Stimulated activated CD4-positive, alpha-beta T cell treated with anti-CD3 and anti-CD28 coated beads, Interleukin-12 subunit alpha, Interleukin-12 subunit beta, amount 100 ng/mL, for 4 hours (primary cell): ENCODE measurements at places on chromosomes 2 and 18.

- DNase-seq, result no peak
These were observed 94.4 kb upstream of the SIX2 start for GRCh38 chr2:45103351-45104345.

DNA sequence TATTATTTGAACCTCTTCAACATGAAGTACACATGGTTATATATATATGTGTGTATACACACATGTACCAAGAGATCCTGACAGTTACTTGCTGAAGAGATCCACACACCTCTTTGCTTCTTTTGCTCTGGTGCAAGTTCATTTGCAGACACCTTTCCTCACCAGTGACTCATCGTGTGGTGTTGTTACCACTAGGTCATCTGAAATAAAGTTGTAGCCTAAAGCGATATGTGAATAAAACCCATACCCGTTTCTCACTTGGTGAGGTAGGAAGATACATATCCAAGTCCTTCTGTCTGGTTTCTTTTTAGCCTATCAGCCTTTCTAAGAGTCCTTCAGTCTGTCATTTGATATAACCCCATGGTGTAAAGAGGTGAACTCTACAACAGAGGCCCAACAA lies 379.4 kb upstream of the RAB12 start:
- no peak for DNase-seq

GRCh38 chr18:7514796-7515440 lies 52.2 kb upstream of the PTPRM start:
- no peak for DNase-seq

GRCh38 chr18:52310651-52311050 lies 29.3 kb upstream of the DCC start:
- DNase-seq, result no peak

DNA sequence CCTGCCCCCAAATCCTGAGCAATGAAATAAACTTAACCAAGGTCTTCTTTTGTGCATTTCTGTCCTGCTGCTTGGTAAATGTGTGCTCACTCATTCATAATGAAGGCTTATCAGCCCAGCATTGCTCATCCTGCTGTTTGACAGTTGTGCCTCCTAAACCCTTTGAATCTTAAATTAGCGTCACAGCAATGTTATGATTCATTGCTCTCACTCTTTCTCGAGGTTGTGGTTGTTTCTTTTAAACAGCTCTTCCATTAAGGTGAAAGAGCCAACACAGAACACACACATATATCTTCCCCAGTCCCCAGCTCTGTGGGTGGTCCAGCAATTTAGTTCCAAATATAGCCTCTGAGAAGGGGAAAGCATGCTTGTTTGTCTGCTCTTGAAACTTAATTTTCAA lies 84.0 kb downstream of the EVA1A start:
- DNase-seq, result no peak

- DNase-seq, result no peak
These were observed 141.5 kb downstream of the UBR3 start for GRCh38 chr2:169968743-169969142.

GRCh38 chr2:25957743-25958142 lies 24.6 kb downstream of the KIF3C start:
- no peak for DNase-seq

- no peak for DNase-seq
These were observed 55.7 kb downstream of the RTTN start for GRCh38 chr18:70149616-70150301.

- no peak for DNase-seq
These were observed 876 bp downstream of the CNTNAP5 start for GRCh38 chr2:124025891-124026434.

GRCh38 chr2:22454826-22455485 lies 930.0 kb upstream of the KLHL29 start:
- DNase-seq, result no peak

GRCh38 chr2:96506016-96506906 lies 1.1 kb upstream of the NEURL3 start:
- DNase-seq, result no peak

GRCh38 chr2:233384811-233385488 lies 30.7 kb downstream of the DGKD start:
- DNase-seq, result no peak

- DNase-seq, result no peak
These were observed 163.2 kb downstream of the KCNE4 start for GRCh38 chr2:223215254-223215516.

DNA sequence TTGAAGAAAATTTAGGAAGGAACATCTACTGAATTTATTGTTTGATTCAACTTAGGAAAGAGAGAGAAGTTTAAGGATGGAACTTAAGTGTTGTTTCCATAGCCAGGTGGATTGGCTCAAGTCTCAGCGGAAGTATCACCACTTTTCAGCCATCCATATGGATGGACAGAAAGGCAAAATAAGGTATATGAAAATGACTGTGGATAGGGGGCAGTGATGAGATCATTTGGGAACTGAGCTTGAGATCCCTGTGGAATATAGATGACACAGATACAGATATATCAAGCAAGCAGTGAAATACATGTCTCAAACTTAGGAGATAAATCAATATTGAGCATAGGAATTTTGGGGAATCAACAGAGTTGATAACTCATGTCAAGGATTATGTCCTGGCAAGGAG lies 1462.7 kb upstream of the NXPH2 start:
- DNase-seq, result no peak

- DNase-seq, result no peak
These were observed 750.5 kb downstream of the CPS1 start for GRCh38 chr2:211306929-211307328.

DNA sequence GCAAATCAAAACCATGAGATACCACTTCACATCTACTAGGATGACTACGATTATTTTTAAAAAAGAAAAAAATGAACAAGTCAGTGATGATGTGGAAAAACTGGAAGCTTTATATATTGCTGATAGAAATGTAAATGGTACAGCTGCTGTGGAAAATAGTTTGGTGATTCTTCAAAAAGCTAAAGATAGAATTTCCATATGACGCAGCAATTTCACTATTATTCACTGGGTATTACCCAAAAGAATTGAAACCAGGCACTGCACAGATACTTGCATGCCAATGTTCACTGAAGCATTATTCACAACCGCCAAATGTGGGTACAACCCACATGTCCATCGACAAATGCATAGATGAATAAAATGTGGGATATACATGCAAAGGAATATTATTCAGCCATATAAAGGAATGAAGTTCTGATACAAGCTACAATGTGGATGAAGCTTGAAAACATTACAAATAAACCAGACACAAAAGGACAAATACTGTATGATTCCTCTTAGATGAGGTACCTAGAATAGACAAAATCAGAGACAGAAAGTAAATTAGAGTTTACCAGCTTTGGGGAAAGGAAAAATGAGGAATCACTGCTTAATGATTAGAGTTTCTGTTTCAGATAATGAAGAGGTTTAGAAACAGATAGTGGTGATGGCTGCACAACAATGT lies 11.1 kb downstream of the RTTN start:
- DNase-seq, result no peak

- DNase-seq, result no peak
These were observed 49.2 kb downstream of the PIKFYVE start for GRCh38 chr2:208315081-208315788.

DNA sequence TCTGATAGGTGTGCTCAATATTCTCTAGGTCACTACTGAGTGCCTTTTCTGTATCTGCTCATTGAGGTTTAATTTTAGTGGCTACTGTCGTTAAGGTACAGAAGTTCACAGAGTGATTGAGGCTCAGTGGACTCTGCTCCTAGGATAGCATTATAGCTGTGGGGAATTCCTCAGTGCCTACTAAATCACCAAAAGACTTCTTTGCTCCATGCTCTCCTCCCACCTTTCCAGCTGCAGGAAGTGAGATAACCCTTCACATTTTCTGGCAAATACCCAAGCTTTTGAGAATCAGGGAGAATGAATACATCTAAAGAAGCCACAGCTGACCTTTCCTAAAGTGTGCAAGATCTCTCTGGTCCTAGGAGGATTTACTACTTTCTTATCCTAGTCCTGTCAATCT lies 95.2 kb upstream of the FSIP2 start:
- no peak for DNase-seq

DNA sequence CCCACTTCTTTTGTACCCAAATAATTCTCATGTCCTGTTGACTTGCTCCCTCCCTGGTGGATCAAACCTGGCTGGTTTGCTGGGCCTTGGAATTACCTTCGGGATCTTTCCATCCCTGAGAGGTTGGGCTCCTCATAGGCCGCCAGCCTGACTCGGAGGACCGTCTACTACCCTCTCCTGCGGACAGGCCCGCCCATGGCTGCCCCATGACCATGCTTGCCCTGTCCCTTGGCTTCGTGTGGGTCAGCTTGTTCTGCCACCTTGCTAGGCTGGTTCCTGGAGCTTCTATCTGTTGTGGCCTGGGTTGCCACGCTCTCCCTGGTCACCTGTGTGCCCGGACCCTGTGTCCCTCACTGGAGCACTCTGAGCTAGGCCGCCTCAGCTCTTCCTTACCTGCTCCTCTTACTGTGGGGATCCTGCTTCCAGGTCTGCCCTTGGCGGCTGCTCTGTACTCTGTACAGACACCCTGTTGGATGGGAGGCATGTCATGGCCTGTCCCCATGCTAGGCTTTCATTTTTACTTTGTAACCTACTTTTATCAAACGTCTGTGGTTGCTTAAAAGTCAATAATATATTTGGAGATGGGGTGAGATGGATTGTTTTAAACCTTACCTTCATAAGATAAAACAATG lies 29.7 kb upstream of the FHL2 start:
- DNase-seq, result no peak

DNA sequence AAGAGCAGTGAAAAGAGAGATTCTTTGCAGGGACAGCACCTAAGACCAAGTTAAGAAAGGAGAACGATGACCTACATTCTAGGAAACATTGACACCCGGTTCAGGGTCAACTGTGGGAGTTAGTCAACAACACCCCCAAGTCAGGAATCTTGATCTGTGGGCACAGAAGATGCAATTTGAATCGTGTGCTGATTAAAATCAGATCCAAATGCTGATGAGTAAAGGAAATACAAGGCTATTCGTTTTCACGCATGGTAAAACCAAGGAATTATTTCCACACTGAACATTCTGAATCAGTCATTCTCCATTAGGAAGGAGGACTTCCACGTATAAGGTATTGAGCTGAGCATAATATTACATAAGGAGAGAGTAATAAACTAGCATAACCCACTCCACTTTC lies 124.2 kb downstream of the COPS8 start:
- DNase-seq, result no peak

DNA sequence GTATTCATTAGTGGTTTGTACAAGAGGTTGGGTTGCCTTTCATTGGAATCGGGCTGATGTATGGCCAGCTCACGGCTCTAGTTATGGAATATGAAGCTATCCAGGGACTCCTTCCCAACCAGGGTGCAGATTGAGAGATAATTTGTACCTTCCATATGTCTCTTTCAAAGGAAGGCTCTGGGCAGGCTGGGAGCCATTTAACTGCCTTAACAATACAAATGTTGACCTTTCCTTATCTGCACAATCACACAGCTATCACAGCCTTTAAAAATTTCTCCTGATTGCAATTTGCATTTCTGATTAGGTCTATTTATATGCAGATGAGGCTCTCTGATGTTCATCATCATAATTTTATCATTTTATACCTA lies 58.7 kb downstream of the MYO3B start:
- DNase-seq, result no peak

DNA sequence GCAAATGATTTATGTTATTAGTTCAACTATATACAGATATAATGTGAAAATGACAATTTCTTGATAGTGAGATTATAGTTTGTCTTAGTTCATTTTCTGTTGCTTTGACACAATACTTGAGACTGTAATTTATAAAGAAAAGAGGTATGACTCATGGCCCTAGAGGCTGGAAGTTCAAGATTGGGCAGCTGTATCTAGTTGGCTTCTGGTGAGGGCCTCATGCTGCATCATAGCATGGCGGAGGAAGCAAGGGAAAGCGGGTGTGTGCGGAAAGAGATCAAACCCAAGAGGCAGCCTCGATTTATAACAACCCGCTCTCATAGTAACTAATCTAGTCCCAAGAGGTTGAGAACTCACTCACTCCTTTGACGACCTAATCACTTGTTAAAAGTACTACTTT lies 11.4 kb downstream of the PLEKHA3 start:
- no peak for DNase-seq

GRCh38 chr2:137051778-137052398 lies 286.5 kb downstream of the THSD7B start:
- DNase-seq, result no peak

DNA sequence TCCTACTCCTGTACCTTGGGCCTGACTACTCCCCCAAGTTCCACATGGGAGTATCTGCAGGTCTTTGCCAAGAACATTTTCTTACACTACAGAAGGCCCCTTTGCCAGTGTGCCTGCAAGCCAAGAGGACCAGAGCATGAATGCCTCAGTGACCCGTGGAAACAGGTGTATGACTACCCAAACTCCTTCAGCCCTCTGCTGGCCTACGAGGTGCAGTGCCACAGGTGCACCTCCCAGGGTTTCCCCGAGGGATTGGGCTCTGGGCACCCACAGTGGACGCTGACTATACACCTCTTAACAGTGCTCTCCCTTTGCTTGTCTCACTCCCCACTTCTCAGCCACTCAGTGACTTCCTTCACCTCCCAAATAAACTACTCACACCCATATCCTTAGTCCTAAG lies 91.4 kb downstream of the COL6A3 start:
- DNase-seq, result no peak

DNA sequence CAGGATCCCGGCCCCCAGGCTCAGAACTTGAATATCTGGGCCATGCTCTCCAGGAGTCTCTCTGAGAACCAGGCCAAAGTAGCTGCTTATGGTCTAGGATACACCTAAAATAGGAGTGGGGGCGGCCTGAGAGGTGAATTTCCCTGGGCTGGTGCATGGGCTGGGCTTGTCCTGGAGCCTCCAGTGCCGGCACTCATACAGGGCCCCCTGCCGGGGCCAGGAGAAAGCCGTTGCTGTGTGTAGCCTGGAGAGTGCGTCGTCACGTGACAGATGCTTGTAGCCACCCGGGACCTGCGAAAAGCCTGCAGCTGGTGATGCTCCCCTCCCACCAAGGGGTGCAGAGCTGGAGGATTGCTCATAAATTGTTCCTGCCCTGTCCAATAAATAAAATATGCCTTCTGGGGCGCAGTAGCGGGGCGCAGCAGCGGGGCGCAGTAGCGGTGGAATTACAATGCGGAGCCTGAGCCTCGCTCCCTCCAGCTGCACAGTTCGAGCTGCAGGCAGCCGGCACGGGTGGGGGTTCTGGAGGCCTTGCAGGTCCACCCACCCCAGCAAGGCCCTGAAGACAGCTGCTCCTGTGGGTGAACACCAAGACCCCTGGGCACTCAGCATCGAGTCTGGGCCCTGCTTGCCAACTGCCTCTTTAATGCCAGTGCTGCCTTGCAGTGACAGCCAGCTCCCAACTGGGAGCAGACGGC lies 289.9 kb downstream of the NDUFA10 start:
- DNase-seq, result no peak

DNA sequence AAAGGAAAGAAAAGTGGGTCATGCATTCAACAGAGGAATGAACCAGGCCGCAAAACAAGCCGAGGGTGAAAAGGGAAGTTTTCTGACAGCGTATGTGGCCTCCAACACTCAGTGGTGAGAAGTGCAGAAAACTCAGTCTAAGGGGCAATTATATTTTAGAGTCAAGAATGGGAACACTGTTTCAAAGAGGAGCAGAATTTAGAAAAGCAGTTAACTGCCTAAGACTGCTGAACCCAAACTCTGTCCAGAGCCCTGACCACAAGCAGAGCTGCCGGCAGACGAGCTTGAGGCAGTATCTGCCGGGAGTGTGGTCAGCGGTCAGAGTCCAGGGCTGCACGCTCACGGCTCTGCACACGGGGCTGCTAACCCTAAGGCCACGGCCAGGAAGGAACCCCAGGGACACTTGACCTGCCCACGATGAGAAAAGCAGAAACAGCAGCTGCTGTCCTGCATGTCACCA lies 347.0 kb upstream of the ID2 start:
- DNase-seq, result no peak
